Glutamatergic neuron (in vitro differentiated cells): ENCODE measurements at places on chromosomes 11 and 22.

DNA sequence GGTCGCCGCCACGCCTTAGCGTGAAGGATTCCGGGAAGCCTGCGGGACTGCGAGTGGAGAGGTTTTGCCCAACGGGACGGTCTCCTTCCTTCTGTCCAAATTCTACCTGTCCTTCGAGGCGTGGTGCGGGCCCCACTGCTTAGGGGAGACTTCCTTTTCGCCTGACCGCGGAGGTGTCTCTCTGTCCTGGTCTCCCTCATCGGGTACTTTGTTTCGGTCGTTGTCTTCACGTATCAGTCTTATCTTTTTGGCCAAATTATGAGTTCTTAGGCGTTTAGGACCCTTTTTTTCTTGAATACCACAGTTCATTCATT lies 388 bp downstream of the HINFP start:
- DNase-seq: no peak

- no peak for DNase-seq
Observed at GRCh38 chr22:19974935-19975706, 33.5 kb upstream of the TXNRD2 start.

- no peak for DNase-seq
Observed at GRCh38 chr22:31281733-31282132, 10.6 kb downstream of the PIK3IP1 start.

- no peak for DNase-seq
Observed at GRCh38 chr11:96465512-96465911, 75.7 kb downstream of the JRKL start.

GRCh38 chr11:69638941-69639681 lies 1.8 kb upstream of the CCND1 start:
- DNase-seq: peak; percentile 90

DNA sequence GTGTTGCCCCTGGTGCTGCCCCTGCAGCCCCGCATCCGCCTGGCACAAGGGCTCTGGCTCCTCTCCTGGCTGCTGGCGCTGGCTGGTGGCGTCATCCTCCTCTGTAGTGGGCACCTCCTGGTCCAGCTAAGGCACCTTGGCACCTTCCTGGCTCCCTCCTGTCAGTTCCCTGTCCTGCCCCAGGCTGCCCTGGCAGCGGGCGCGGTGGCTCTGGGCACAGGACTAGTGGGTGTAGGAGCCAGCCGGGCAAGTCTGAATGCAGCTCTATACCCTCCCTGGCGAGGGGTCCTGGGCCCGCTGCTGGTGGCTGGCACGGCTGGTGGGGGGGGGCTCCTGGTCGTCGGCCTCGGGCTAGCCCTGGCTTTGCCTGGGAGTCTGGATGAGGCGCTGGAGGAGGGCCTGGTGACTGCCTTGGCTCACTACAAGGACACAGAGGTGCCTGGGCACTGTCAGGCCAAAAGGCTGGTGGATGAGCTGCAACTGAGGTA lies 278 bp downstream of the ROM1 start:
- DNase-seq: peak; percentile 41

- DNase-seq: no peak
Observed at GRCh38 chr11:69518081-69518950, 36.9 kb downstream of the LINC01488 start.

DNA sequence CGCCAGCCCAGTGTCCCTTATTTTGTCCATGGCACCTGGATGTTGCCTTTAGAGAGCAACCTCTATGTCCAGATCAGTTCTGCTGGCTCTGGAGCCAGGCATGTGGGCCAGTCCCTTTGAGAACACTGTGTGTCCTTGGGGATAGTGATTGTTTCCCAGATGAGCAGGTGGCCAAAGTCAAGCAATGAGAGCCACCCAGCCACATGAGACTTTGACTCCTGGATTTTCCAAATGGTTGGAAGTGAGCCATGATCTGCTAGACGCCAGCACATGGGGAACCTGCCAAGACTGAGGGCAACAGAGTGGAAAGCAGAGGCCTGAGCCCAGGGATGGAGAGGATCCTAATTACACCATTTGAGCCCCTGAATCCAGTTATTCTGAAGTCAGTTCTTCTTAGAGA lies 479.8 kb downstream of the OPCML start:
- no peak for DNase-seq

GRCh38 chr11:8291421-8292350 lies 28.0 kb upstream of the LMO1 start:
- no peak for DNase-seq

- no peak for DNase-seq
Observed at GRCh38 chr22:17479135-17479534, 84.2 kb upstream of the SLC25A18 start.

DNA sequence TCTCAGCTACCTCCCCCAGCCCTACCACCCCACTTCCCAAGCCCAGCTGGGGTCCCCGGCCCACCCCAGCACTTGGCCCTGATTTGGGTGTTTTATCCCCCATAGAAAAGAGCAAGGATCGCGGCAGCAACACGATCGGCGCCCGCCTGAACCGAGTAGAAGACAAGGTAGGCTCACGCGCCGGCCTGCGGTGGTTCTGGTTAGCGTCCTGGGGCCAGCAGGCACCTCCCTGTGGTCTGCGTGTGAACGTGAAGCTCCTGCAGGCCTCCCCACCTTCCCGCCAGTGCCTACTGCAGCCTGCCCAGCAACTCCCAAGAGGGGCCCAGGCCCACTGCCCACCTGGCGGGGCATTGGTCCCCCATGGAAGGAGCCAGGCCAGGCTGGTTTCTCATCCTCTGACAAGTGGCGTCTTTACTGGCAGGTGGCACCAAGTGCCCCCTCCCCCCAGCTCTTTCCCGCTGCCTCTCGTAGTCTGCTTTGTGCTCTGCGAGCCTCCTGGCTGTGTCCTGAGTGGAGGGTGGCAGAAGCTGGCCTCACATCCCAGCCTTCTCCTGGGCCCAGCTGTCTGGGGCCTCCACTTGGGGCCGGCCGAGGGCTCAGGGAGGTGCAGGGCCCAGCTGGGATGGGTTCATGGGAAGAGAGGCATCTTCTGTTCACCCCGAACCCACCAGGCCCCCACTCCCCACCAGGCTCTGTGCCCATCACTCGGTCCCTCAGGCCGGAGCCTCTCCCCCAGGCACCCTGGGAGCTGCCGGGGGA lies 78.3 kb upstream of the KCNQ1OT1 start:
- DNase-seq: peak; percentile 21

DNA sequence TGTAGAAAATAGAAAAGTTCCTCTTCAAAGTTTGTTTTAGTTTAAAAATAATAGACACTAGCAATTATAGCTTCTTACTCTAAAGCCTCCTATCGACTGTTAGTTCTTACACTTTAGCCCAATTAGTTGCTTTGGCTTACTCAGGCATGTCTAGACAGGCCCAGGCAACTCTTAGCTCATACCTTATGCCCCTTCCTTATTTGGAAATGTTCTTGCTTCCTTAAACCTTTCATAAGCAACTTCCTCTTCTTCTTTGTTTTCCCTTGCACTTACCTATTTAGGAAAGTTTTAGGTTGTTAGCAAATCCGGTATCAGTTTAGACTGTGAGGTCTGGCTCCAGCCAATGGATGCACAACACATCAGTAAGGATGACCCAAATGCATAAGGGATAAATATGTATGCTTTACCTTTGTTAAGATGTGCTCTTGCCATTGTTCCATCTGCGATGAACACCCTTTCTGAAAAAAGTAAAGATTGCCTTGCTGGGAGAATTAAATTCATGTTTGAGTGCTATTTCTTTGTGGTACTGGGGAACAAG lies 1277.5 kb upstream of the CNTN5 start:
- no peak for DNase-seq

- no peak for DNase-seq
Observed at GRCh38 chr11:93903989-93904388, 53.6 kb upstream of the VSTM5 start.

DNA sequence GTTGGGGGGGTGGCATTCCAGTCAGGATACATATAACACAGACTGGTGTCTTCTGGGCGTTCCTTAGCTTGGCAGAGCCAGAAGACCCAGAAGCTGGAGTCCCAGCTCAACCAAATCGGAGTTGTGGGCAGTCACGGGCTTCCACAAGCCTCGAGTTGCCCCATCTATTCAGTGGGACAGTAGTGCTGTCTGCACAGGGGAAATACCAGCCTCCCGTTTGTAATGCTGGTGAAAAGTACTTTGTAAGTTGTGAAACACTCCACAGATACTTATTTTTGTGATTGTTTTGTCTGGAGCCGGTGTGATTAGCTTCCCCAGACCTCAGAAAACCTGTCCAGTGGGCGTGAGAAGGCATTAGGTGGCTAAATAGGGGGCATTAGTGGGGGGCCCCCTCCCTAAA lies 13.6 kb downstream of the DGKZ start:
- DNase-seq: no peak

DNA sequence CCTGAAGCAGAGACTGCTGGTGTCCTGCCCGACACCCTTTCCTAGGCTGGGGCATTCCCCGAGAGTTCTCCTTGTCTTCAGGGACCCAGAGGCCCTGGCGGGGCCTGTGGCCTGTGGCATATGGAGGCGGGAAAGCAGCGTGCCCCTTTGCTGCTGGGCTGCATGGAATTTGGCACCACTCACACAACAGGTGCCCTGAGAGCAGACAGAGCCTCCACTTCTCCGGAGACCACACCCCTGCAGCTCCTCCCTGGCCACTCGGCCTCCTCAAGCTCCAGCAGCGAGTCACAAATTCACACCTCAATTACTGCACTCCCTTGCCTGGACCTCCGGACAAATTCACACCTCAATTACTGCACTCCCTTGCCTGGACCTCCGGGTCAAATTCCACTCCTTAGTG lies 1375.2 kb downstream of the TBC1D22A start:
- no peak for DNase-seq

GRCh38 chr22:39242595-39243438 lies 2.0 kb downstream of the PDGFB start:
- DNase-seq: peak; percentile 58

GRCh38 chr22:19844377-19845053 lies 10.2 kb downstream of the GNB1L start:
- DNase-seq: peak; percentile 12

DNA sequence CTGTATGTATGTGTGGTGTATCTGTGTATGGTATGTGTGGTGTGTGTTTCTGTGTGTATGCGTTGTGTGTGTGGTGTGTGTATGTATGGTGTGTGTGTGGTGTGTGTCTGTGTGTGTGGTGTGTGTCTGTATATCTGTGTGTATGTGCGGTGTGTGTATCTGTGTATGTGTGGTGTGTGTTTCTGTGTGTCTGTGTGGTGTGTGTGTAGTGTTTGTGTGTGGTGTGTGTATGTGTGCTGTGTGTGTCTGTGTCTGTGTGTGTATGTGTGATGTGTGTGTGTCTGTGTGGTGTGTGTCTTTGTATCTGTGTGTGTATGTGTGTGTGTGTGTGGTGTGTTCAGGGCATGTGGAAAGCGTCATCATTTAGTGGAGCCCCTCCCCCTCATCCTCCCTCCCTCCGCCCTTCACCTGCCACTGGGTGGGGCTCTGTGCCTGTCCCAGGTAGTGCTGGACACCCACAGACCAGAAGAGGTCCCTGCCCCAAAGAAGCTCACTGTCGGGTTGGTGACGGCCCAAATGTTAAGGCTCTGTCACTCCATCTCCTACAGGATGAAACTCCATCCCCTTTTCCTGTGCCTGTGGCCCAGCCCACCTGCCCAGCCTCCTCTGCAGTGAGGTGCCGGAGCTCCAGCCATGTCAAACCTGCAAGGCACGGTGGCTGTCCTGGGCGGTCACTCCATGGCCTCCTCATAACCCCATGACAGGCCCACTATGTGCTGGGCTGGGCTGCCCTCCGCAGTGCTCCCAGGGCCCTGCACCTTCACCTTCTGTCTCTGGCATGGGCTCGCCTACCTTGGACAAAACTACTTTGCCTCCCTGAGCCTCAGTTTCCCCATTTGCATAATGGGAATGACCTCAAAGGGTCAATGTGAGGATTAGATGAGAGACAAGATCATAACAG lies 23.4 kb upstream of the SHISAL1 start:
- DNase-seq: no peak

- DNase-seq: no peak
Observed at GRCh38 chr11:35190804-35191348, 51.9 kb downstream of the CD44 start.

DNA sequence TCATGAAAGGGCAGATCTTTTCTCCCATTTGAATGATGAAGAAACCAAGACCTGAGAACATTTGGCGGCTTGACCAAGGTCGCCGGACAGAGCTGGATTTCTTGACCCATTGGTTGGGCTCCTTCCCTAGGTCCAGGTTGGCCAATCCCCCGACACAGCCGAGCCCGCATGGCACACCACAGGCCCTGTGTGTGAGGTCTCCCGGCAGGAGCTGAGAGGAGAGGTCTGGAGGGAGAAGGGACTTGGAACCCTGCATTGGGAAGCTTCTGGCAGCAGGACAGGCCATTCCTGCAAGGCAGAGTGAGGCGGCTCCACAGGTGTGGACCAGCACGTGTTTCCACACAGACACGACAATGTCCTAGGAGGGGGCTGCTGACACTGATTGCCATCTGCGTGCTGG lies 98.6 kb upstream of the THY1 start:
- no peak for DNase-seq

GRCh38 chr22:28812516-28812915 lies 12.1 kb upstream of the XBP1 start:
- no peak for DNase-seq

DNA sequence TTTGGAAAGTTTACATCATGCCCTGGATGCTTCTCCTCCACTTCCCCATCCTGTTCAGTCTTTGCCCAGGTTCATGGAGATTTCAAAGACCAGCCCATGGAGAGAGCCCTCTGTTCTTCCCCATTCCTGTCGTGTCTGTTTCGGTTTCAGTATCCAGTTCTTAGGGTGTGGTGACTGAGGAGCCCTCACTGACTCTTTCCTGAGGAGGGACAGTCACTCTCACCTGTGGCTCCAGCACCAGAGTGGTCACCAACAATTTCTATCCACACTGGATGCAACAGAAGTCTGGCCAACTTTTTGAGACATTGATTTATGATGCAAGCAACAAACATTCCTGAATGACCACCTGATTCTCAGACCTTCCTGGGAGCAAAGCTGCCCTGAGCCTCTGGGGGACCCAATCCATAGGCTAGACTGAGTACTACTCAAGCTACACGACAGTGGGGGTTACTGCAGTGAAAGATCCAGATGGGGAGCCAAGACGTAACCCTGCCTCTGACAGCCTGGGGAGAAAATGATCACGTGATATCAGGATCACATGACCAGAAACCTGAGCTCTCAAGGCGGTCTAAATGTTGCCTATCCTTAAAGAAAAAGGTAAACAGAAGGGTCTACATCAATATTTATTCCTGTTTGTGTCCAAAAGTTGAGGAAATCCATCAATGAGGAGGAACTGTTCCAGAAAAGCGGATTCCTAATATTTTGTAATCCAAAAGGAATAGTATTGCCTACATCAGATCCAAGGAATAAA lies 76.2 kb upstream of the VPREB1 start:
- no peak for DNase-seq

- DNase-seq: no peak
Observed at GRCh38 chr11:123475469-123475868, 45.4 kb downstream of the GRAMD1B start.

GRCh38 chr11:102833731-102834130 lies 9.7 kb downstream of the MMP3 start:
- DNase-seq: no peak
